ENCODE measurements at places on chromosomes 7 and 10.

DNA sequence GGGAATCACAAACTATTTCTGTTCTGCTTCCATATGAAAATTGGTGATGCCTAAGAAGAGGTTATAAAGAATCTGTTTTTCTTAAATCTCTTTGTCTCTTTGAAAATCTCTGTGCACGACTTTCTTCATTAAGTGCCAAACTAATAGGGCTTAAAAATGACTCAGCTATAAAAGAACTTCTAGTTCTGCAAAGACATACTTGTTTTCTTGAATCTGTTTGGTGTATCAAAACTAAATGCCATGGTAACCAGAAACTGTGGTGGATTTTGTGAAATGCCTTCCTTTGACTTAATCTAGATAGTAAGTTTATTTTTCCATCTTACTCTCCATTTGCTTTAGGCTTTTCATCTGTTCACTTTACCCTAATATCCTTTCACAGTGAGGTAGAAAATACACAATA lies 417.8 kb downstream of the PARD3 start:
- DNase-seq, result no peak

- no peak for DNase-seq
Measured at GRCh38 chr7:77222819-77223218, 23.2 kb upstream of the FGL2 start.

DNA sequence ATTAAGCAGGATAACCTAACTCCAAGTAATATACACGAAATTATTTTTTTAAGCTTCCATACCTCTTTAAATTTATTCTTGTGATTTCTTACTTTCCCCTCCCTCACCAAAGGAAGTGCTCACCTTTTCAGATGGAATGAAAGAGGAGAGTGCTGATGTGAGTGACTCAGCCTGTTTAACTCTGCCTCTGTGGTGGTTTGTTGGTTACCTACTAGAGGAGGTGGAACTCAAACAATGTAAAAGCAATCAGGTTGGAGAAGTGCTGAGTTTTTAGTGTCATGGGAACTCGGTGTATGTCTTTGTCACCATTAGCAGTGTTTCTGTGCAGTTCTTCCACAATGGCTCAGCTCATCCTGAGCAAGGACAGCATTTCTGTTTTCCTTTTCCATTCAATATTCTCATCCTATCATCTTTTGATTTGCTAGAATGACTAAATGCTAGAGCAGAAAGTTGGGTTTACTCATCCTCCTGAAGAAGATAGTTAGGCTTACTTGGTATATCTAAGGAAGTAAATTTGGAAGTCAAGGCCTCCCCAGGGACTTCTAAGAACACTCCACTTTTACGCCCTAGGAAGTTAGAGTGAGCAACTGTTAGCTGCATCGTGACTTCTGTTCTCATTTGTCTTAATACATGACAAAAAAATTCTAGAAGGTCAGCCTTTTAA lies 6.0 kb downstream of the ADD3 start:
- DNase-seq, result peak; percentile 38

GRCh38 chr7:105107458-105107857 lies 93.5 kb downstream of the KMT2E start:
- no peak for DNase-seq

GRCh38 chr7:129612112-129613015 lies 844 bp downstream of the NRF1 start:
- peak; percentile 46 for DNase-seq

GRCh38 chr7:27160546-27161213 lies 4.2 kb upstream of the HOXA7 start:
- DNase-seq, result peak; percentile 85

GRCh38 chr10:118047157-118047719 lies 497 bp upstream of the RAB11FIP2 start:
- DNase-seq, result no peak

GRCh38 chr7:55260171-55260570 lies 105.0 kb upstream of the LANCL2 start:
- no peak for DNase-seq

DNA sequence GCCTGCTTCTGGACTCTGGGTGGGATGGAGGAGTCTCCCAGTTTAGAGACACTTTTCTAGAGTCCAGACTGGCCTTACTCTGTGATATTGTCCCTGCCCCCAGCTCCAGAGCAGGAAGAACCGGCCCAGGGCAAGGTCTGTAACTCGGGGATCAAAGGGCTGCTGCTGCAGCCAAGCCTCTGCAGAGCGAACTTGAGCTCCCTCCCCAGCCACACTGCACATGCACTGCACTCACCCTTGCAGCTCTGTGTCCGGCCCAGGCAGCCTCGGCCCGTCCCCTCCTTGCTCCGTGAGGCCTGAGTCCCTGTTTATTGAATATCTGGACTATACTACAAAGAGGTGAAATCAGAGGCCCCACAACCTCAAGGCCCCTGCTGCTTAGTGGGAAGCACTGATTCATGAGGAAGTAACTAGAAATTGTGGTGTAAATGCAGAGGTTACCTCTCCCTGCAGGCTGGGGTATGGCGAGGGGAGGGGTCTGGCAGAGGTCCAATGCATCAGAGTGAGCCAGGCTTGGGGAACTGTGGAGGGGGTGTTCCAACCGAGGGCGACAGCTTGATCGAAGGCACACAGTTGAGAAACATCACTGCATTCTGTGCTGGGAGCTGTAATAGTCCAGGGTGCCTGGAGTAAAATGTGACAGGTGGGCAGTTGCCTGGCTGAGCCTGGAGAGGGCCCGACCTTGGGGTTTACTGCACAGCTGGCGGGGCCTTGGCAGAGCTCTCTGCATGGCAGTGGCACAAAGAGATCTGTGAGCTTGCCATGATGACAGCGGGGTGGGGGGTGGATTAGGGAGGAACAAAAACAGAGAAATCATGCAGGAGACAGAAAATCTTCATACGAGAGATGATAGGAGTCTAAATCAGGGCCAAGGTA lies 49.1 kb downstream of the AOC1 start:
- no peak for DNase-seq

GRCh38 chr7:3399858-3400257 lies 98.8 kb downstream of the SDK1 start:
- DNase-seq, result no peak

GRCh38 chr10:101565936-101566332 lies 22.1 kb downstream of the POLL start:
- DNase-seq, result no peak

DNA sequence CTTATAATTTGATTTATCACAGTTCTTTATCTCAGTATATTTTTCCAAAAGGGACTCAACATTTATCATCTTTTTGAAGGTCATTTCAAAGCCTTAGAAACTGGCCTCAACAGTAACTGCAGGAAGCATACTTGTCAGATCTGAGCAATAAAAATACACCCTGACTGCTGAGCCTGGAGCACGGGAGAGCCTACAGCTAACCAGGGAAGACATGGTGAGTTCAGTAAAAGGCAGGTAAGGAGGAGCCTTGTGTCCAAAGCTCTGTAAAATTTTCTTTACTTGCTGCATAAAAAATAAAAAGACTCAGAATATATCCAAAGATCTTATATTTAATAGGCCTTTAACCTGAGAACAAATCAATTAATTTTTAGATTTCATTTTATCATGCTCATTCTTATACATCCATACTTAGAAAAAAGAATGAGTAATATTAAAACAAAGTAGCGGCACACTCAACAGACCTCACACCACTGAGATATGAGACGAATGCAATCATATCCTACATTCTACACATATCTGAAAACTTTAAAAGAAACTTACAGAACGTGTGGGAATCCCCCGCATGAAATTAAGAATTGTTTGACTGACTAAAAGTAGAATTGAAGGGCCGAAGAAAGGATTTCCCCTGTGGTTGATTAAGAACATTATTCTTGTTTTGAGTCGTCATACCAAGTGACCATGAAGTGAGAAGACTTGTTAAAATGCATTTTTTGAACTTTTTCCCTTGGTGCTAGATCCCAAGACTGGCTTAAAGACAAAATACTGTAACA lies 296.4 kb upstream of the MKLN1 start:
- peak; percentile 51 for DNase-seq

DNA sequence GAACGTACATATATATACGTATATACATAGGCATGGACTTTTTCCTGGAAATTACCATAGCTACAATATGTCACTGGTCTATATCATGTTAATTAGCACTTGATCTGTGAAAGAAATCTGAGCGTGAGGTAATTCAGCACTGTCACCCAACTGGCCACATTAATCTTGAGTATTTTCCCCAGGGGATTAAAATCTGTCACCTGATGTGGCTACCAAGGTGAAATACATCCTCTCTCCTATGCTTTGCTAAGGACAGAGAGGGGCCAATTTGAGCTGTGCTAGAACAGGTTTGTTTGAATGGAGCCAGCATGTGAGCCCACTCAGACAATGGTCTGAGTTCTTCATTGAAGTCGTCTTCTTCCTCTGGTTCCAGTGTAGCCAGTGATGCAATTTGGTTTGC lies 33.3 kb downstream of the CYCS start:
- DNase-seq, result no peak

DNA sequence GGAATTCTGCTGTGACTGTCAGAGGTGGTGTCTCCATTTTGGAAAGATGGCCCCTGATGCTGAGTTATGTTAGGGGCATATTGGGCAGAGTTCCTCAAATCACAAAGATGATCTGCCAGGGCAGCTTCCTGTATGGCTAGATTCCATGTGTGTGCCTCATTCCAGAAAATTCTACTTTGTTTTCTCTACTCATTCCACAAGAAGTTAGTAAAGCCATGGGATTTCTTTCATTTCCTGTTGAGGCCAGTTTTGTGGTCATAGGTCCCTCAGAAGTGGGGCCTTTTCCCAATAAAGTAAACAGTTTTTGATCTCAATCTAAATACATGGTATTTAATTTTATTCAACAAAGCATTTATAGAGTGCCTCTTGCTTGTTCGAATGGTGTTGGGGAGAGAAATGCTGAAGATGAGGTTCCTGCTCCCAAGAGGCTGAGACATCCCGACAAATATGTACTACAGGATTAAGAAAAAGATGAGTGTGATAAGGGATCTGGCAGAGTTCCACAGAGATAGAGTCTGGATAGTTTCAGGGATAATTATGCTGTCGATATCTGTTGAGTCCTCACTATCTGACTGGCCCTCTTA lies 33.0 kb downstream of the MINDY4 start:
- no peak for DNase-seq

GRCh38 chr7:64884913-64885370 lies 18.1 kb upstream of the ZNF273 start:
- DNase-seq, result no peak

DNA sequence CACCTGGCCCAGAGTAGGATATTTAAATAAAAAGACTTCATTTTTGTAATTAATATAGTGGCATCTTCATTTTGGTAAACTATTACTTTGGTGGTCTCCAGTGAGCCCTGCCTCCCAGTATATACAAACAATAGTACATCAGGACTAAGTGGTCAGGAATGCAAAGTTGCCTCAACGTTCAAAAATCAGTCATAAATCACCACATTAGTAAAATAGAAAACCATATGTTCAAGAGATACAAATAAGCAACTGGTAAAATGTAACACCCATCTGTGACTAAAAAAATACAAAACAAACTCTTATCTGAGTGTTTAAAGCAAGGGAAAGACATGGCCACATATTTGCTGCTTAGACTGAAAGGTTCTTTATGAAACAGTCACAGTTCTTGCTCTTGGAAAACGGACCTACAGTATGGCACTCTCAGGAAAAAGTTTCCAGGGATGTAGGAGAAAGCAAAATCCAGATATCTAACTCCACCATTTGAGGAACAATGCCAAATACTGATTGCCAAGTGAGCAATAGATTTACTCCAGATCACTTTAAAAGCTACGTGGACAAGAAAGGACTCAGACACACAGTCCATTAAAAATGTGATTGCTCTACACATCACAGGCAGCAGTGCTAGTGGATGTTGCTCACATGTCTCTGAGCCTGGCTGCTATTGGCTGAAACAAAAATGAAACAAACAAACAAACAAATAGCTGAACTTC lies 15.1 kb upstream of the RHOBTB1 start:
- DNase-seq, result no peak

GRCh38 chr7:156975620-156976019 lies 26.1 kb downstream of the NOM1 start:
- no peak for DNase-seq

DNA sequence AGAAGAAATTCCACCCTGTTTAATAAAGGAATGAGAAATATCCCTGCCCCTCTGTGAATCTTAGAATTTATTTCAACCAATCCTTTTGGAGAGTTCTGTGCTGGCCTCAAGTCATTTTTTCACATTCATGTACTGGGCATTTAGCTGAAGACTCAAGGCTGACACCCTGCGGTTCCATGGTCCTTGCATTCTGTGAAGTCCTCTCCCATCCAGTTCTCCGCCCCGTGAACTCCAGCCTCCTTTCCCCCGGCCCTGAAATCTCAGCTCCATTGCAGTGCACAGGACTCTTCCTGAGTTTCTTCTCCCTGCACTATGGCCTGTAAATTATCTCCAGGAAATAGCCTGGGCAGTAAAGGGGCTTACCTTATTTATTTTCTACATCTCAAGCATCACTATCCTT lies 183.0 kb upstream of the KCND2 start:
- DNase-seq, result no peak

GRCh38 chr7:30750683-30751650 lies 968 bp upstream of the INMT start:
- no peak for DNase-seq

DNA sequence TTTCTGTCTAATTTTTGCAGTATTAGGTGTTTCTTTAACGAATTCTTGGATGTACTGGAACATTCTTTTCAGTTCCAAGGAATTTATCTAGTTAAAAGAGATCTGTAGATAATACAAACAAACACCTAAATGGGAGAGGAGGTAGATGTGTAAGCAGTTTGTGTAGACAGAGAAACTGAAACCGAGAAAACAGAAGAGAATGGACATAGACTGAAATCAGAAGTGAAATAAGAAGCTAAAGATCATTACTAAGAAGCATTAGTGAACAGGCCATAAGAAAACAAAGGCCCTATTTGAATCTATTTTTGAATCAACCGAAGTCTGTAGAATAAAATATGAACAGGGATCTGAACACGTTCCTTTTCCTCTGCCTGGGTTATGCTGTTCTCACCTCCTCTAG lies 26.5 kb upstream of the TMEM229A start:
- DNase-seq, result no peak

DNA sequence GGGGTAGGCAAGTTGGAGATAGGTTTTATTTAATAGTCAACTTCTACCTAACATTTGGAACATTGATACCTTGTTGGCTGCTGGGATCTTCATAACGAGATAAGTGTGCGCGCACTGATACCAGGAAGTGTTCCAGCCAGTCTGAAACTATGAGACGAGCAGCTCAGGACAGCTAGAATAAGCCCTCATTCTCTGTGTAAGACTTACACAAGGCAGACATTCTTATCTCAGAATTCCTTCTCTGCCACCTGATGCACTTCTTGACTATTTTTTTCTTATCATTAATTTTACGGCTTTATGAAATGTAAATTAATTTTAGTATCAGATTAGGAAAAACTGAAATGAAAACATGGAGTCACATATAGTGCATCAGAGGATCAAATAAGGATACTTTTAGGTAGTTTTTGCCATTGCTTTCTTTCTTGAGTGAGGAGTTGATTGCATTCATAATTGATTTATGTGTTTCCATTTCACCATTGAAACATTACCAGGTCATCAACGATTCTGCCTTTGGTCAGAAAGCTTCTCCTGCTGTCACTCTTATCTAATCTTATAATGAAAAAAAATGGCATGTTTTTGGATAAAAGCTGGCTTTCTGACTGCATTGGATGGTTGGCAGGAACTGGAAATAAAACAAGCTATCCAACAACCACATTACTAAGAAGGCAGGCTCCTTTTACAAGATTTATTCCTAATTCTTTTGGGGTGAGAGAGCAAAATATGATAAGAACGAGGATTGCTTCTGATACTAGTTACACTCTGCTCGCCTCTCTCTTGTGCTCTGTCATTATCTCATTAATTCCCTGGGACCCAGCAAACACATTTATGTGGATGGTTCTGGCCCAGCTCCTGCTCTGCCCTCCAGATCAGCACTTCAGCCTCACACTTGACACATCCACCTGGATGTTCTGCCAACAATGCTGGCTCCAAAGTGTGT lies 40.4 kb upstream of the ABCB5 start:
- DNase-seq, result no peak
